ENCODE measurements at places on chromosomes 7 and 10.

DNA sequence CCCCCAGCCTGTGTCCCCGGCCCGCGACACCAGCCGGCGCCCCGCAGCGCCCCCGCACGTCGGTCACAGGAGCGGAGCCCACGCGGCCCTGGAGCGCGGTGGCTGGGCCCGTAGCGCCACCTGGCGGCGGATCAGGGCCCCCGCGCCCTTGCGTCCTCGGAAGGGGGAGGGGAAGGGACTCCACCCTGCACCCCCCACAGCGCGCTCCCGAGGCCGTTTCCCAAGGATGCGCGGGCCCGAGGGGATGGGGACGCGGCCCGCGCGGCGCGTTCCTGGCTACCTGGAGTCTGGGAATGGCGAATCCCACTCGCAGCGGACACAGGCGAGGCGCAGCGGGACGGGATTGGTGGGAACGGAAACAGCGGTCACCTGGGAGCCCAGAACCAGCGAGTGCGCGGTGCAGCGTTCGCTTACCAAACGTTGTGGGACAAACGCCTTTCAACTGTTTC is 23.8 kb upstream of the MKI67 start:
- no peak for DNase-seq

DNA sequence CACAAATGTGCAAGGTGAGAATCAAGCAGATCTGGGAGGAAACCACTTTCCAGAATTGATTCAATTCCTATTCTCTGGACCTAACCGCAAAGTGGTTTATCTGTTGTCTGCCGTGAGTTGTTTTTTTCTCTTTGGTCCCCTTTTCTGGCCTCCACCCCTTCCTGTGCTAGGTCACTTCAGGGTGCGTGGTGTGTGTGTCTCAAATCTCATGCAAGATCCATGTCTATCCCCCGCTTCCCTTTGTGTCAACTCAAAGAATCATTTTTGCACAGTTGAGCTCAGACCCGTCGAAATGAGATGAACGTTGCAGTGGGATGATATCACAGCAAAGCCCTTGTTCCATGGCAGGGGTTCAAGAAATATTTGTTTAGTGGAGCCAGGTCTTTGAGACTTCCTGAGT is 184.5 kb downstream of the GATA3 start:
- no peak for DNase-seq

- DNase-seq: no peak
Measured at GRCh38 chr7:70647801-70648498, 484.0 kb upstream of the GALNT17 start.

DNA sequence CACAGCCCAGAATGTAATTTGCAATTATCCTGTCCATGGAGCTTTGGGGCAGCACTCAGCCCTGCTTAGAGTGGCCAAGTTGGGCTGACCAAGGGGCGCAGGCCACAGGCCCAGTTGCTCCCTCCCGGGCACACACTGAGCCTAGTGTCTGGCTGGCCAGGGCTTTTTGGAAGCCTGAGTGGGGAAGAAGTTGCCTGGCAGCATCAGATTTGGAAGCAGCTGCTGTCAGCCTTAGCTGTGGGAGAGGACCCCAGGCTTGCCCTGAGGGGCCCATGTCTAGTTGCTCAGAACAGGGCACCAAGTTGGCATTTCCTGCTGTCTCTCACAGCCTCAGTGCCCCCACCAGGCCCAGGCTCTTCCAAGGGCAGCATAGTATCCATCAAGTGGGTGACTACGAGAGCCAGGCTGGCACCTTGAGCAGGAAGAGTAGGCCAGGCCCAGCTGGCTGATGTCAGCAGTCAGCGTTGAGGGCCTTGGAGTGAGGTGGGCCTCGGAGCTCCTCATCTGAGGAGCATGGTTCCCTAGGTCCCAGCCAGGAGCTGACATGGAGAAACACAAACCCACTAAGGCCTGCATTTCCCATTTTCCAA is 14.4 kb downstream of the ANTXRL start:
- DNase-seq: no peak

DNA sequence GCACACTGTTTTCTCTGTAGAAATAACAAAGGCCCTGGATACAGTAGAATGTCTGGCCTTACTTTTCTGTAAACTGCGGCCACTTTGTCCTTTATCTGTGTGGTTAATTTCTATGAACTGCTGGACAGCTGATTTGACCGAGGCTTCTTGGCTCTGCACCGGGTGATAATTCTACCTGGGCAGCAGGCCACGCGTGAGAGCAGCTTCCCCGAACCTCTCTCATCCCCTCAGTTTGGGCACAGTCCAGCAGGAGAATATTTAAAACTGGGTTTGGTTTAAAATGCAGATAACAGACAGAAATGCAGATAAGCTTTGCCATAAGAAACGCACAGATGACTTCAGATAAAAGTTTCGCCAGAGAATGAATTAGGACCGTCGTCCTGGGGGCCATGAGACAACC is 81.0 kb downstream of the CELF2 start:
- DNase-seq: no peak

- DNase-seq: no peak
Measured at GRCh38 chr7:140084972-140085371, 22.2 kb upstream of the PARP12 start.

DNA sequence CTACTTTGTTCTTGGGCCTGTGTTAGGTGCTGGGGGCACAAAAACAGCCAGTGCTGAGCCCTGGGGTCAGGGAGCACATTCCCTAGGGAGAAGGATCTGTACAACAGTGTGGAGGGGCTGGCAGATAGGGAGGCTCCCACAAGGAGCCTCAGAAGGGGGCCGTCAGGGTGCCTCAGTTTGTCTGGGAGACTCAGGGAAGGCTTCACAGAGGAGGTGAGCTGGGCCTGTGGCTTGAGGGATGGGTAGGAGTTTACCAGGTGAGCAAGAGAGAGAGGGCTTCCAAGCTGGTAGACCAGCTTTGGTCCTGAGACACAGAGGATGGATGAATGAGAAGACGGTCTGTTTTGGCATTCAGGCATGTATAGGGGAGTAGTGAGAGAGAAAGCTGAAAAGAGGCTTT is 52.1 kb downstream of the CAMK1D start:
- DNase-seq: no peak

- DNase-seq: no peak
Measured at GRCh38 chr7:74267756-74268565, 13.8 kb upstream of the RFC2 start.

GRCh38 chr10:132396494-132397035 is 435 bp upstream of the PWWP2B start:
- no peak for DNase-seq

DNA sequence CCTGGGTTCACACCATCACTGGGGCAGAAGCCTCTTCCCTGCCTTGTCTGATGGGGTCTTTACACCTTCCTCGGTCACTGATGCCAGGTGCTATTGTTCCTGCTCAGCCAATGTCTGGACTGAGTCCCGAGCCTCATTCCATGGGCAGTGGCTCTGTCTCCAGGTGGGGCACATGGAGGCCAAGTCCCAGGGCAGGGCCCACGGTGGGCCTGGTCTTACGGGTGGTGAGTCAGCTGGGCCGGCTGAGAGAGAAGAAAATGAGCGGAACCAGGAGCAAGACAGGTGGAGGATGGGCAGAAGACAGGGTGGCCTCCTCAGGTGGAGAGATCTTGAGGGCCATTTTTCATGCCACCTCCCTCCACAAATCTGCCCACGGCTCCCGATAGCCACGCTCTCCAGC is 131.7 kb upstream of the FAM20C start:
- no peak for DNase-seq

GRCh38 chr10:3137958-3138726 is 34.4 kb downstream of the PITRM1 start:
- no peak for DNase-seq

DNA sequence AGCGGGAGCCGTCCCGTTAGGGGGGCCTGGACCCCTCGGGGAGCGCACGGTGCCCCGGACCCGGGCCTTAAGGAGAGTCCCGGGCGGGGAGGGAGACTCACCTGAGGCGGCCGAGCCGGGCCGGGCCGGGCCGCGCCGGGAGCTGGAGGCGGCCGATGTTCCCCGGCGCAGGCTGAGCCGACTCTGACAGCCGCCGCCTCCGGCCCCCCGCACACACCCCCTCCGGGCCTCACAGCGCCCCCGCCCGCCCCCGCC is at the start of gene ACHE:
TSS of gene ACHE (minus strand) at position 188 of the 255 bp plus-strand sequence. CDS start 1,656 bp downstream, outside the sequence.
- no peak for DNase-seq

- DNase-seq: no peak
Measured at GRCh38 chr7:90607196-90607595, 11.1 kb downstream of the CDK14 start.

DNA sequence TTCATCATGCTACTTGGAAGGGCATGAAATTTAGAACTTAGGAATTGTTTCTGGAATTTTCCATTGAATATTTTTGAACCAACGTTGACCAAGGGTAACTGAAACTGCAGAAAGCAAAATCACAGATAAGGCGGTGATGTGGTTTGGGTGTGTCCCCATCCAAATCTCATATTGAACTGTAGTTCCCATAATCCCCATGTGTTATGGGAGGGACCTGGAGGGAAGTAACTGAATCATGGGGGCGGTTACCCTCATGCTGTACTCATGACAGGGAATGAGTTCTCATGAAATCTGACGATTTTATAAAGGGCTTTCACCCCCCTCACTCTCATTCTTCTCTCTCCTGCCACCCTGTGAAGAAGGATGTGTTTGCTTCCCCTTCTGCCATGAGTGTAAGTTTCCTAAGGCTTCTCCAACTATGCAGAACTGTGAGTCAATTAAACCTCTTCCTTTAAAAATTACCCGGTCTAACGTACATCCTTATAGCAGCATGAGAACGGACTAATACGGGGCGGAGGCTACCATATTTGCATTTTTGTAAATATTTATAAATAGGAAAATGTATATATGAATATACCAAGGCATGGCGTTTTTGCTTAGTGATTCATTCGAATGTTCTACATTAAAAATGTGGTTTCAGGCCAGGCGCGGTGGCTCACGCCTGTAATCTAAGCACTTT is 12.4 kb downstream of the NMT2 start:
- DNase-seq: no peak

- DNase-seq: no peak
Measured at GRCh38 chr7:2044311-2044882, 188.3 kb downstream of the MAD1L1 start.

GRCh38 chr7:51645702-51646298 is 329.2 kb upstream of the COBL start:
- DNase-seq: no peak

GRCh38 chr7:21948364-21948763 is 2.7 kb upstream of the CDCA7L start:
- DNase-seq: no peak

GRCh38 chr7:22082886-22083703 is 137.4 kb upstream of the CDCA7L start:
- DNase-seq: peak; percentile 85

DNA sequence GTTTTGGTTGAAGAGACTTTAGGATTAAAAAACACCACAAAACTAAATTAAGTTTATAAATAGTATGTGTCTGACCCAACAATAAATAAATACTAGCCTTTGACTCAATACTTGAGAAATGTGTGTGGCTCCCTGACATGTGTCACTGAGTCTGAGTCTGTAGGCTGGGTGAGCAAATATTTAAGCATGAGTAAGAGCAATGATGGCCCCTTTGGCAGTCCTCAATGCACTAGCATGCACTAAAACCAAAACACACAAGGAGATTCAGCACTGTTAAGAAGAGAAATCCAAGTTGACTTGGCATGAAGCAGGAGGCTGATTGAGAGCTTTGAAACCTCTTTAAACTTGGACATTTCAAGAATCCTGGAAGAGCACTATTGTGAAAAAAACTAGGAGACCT is 37.1 kb downstream of the CCDC71L start:
- DNase-seq: no peak

GRCh38 chr10:126160971-126161630 is 227.2 kb downstream of the ADAM12 start:
- DNase-seq: no peak

GRCh38 chr10:108597657-108598319 is 1325.5 kb downstream of the XPNPEP1 start:
- no peak for DNase-seq

DNA sequence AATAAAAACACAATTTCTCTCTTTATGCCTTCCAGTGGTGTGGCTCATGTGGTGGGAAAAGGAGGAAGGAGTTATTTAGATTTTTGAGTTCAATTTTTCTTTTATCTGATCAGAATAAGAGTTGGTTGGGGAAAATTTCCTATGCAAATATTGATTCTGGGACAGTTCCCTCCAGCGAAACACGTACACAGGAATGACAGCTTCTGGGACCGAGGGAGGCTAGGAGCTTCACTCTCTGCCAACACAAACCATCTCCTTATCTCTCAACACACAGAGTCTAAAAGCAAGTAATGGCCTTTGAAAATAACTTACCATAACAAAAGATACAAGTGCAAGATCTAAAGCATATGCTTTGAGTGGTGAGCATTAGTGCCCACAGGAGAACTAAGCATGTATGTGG is 122.7 kb downstream of the RAPGEF5 start:
- DNase-seq: no peak

- no peak for DNase-seq
Measured at GRCh38 chr10:70807556-70807955, 8.2 kb upstream of the SGPL1 start.

DNA sequence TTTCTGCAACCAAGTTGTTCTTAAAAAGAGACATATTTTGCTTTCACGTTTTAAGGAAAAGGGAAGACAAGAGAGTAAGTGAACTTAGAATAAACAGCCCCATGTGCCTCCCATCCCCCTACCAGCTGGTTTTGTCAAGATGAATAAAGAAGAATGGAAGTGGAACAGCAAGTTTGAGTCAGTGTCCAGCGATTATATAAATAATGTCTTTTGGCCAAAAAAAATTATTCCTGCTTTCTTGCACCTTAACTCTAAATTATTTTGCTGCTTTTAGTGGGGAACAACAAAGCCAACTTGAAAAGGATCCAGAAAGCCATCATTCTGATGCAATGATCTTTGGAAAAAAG is 82.4 kb upstream of the TRIL start:
- no peak for DNase-seq

GRCh38 chr10:6579183-6579903 is 733 bp downstream of the PRKCQ start:
- DNase-seq: no peak

GRCh38 chr7:11155883-11156282 is 182.2 kb downstream of the PHF14 start:
- DNase-seq: no peak

DNA sequence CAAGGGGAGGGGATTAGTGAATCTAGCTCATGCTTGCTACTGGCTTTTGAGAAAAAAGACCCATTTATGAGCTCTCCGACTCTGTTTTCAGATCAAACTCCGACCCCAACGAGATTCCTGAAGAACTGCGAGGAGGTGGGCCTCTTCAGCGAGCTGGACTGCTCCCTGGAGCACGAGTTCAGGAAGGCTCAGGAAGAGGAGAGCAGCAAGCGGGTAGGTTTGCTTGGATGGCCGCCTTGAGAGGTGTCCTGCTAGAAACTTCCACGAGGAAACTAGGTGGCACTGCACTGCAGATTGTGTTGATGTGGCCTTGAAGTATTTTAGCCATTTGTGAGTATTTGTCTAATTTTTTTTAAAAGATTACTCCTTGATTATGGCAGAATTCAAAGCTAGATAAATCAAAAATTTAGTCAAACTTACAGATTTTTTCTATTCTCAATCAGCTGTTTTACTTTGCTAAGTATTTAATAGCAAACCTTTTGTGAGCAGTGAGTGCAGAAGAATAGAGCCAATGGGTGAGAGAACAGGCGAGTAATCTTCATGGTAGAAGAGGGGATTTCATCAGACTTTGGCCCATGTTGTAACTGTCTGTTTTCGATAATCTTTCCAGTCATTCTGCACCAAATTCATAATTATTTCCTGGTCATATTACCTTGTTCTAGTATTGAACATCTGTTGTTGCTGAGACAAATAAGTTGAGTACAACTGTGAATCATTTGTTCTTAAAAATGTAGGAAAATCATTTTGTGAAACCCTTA is 95.4 kb downstream of the CREB5 start:
- DNase-seq: no peak

GRCh38 chr7:70512761-70513160 is 619.2 kb upstream of the GALNT17 start:
- no peak for DNase-seq
